ENCODE measurements at places on chromosomes 11 and 22. TPM values are rescaled to one million over a fixed set of nuclear protein-coding genes. Genes with fewer than 3 reads are reported as not detected.

DNA sequence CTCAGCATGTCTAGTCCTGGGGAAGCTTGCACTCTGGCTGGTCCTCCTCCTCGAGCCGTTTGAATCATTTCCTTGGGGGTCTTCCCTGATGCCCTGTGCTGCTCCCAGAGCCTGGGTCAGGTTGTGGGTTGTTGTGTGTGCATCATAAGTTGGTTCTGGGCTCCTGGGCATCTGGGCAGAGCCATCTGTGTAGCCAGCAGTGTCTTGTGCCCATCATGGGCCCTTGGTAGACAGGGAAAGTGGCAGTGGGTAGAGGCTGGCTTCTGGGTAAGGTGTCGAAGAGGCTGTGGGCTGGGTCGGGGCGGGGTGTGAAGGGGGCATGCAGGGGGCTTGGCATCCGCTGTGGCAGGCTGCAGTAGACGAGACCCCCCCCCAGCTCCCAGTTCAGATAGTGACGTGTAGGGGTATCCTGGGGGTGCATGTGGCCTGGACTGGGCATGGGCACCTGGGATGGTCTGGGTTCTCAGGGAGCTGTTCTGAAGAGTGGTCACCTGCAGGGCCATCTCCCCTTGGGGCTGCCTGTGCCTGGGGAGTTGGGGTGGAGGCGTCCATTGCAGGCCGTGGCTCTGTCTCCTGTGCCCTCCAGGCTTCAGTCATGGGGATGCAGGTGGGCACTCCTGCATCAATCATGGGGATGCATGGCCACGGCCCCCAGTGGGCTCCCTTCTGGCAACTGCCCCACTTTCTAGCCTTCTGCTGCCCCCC, 7.2 kb upstream of the TRMT2A start:
- no peak for DNase-seq

- DNase-seq, result no peak
Measured at GRCh38 chr11:18312663-18313420, 9.1 kb downstream of the HPS5 start.

- no peak for DNase-seq
Measured at GRCh38 chr11:96794152-96794551, 404.3 kb downstream of the JRKL start.

- DNase-seq, result no peak
Measured at GRCh38 chr11:111840143-111840542, 31.2 kb downstream of the ALG9 start.

DNA sequence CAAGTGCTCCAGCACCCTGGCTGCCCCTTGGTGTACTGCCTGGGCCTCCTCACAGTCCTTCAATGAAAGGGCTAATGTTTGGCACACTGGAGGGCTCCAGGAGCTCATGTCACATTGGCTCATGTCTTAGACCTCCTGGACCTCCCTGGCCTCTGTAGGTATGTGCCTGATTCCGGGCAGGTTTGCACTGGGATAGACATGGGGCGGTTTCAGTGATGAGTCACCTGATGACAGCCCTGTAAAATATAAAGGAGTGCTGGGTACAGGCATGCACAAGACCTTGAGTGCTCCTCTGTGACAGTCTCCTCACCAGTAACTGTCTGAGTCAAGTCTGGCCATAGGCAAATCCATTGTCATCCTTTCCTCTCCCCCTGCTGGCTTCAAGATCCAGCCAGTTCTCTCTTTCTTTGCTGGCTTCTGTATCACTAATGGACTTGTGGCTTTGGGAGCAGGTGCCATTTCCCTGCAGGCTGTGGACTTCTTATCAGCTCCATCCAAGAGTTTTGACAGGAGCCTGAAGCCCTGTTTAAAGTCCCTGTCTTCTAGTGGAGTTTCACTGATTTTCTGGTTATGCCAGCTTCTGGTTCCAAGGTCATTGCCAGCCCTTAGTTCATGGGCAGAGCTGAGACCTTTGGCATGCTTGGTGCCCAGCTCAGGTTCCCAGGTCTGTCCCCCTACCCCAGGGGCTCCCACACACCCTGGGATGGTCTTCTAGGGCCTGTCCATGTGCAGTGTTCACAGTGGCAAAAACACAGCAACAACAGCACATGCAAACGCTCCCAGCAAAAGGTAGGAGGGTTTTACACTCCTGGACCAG, 22.7 kb upstream of the P2RY2 start:
- peak; percentile 47 for DNase-seq

- peak; percentile 84 for DNase-seq
Measured at GRCh38 chr11:120128392-120129119, 9.4 kb downstream of the TRIM29 start.

DNA sequence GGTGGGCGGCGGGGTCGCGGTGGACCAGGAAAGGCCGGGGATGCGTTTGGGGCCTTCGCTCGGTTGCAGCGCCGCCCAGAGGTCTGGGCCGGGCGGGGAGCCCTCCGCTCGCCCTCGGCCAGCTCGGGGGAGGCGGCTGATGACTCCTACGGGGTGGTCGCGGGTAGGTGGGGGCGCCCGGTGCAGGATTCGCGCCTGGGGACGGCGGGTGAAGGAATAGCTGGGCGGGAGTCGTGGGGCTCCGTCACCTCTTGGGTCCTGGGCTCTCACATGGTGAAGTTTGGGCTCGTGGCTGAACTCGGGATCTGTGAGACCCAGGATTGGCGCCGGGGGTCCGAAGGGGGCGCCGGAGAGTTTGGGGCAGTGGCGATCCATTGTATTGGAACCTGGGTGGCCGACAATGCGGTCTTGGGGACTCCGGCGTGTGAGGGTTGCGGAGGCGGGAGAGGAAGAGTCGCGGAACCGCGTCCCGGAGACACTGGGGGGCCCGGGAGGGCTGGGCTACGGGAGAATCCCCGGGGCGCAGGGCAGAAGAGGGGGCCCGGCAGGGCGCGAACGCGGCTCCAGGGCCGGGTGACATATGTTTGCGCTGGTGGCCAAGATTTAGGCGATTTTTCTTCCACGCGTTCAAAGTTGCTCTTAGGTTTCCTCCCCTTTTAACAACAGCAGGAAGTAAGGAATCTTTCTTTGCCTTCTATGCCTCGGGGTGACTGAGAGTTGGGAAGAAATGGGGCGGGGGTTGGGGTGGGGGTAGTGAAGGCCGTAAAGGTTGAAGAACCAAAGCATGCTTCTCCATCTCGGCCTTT, 935 bp downstream of the QSER1 start:
- peak; percentile 20 for DNase-seq

The ANO5 gene
- 10.4 TPM for total RNA-seq

- DNase-seq, result no peak
Measured at GRCh38 chr22:37792494-37792893, 15.2 kb upstream of the GCAT start.

The RPS19BP1 gene
- 76.9 TPM for total RNA-seq

DNA sequence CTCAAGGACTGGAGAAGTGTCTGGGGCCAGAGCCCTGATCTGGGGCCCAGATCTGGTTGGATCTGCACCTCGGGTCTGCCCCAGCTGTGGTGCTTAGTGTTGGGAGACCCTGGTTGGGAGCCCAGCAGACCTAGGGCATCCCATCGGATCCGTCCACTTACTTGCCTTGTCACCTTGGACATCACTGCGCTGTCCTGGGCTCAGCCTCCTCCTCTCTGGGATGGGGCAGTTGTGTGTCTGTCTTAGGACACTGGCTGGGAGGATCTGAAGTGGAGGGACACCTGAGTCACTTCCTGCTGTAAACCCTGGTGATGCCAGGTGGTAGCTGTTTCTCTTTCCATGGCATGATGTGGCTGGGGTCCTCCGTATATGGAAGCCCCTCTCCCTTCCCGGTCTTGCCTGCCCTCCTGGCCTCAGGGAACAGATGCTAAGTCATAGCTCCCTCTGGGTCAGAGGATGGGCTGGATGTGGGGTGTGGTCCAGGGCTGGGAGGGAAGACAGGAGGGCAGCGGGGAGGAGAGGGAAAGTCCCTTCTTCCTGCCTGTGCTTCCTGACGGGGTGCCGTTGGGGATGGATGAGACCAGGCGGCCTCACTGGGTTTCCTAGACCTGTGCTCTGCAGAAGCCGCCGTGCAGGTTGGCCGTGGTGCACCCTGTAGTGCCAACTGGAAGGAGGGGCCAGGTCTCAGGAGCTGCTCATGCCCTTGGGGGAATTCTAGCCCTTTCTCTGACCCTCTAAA, 12.1 kb upstream of the OMP start:
- no peak for DNase-seq

The MS4A3 gene
- 0.40 TPM for total RNA-seq

The SLC16A8 gene
- total RNA-seq, result 0.35 TPM

The YWHAH gene
- total RNA-seq, result 213 TPM

DNA sequence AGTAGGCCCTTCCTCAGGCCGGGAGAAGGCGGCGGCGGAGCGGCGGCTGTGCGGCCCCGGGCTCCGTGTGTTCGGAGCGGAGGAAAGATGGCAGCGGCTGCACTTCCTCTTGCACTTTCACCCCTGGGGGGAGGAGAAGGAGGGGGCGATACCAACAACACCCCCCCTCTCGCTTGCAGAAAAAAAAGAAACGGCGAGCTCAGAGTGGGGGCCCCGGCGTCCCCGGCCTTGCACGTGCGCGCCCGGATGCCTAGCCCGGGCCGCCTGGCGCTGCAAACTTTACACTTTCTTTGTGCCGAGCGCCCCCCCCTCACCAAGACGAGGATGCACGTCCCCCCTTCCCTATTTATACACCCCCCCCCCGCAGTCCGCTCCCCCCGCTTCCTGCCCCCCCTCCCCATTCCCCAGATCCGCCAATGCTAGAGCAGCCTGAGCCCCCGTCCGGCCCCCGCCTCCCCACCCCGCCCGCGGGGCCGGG, at the start of gene PATZ1:
Gene PATZ1, minus strand, starts transcription at position 92 of the 478 bp plus-strand sequence. CDS start 744 bp downstream, outside the sequence.
- peak; percentile 77 for DNase-seq

GRCh38 chr11:2252018-2252417, 18.4 kb downstream of the ASCL2 start:
- DNase-seq, result no peak

DNA sequence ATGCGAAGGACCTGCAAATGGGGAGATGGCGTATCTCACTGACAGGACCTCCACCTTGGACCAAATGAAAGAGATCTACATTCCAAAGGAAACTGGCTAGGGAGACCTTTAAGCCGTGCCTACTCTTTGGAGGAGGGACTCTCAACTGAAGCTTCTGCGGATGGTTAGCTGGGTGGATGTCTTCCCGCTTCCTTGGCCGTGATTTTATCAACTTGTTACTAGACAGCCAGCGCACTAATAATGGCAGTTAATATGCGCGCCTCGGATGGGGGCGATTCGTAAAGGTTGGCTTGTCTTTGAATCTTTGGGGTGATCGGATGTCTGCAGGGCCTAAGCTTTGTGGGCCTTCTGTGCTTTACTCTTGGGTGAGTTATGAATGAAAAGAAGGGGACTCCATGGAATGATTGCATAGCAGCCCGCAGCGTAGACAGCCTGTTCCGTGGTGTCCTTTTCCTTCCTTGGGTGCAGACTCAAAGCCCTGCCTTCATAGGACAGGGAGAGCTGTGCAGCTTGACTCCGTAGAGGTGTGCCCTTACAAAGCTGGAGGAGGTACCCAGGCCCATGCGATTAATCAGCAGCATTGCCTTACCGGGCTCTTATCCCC, 1.5 kb downstream of the ZNRF3 start:
- DNase-seq, result no peak

The CDCA5 gene
- 2.1 TPM for total RNA-seq

The CST6 gene
- total RNA-seq, result 1.0 TPM

The FGF3 gene
- not detected for total RNA-seq

The ZNF215 gene
- 1.5 TPM for total RNA-seq

GRCh38 chr11:128171506-128171905, 415.9 kb downstream of the ETS1 start:
- no peak for DNase-seq

DNA sequence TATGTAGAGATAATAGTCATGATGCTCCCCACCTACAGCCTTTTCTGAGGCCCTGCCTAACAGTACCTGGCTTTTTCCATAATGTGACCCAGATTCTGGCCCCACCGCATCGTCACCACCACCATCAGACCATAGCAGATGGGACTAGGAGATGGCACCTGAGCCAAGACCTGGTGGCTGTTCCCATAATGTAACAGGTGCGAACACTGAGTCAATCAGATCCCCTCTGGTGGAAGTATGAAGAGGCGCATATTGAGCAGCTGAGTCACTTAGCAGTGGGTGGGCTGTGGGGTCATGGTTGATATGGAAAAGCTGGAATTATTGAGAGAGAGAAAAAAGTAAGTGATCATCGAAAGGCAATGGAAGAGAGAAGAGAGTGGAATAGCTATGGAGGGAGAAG, 578.0 kb upstream of the CADM1 start:
- no peak for DNase-seq

GRCh38 chr11:10044618-10045017, 249.4 kb downstream of the SBF2 start:
- DNase-seq, result no peak

GRCh38 chr11:45025716-45026492, 75.2 kb upstream of the TP53I11 start:
- DNase-seq, result peak; percentile 56

DNA sequence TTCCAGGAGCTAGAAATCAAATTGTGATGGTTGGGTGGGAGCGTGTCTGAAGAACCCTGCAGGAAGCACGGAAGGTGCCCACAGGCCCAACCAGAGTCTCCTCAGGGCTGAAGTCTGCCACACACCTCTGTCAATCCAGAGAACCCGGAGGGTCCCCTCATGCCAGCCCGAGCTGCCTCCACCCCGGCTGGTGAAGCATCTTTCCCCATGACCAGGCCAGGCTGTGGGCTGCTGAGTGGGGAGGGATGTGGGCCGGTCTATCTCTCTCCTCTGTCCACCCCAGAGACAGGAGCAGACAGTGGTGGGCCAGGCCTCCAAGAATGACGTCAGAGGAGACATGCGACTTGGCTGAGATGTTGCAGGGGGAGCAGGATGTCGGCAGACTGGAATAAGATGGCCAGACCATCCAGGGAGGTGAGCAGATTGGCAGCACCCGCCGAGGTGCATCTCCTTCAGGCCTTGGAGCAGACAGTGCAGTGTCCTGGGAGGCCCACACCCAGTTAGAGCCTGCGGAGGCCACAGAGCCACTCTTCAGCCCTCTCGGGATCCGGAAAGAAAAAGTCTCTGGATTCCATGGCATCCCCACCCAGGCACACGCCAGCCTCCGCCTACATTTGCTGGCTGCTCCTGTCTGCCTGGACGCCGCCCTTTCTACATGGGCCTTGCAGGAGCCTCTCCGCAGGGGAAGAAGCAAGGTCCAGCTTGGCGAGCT, 1524.9 kb downstream of the BRD1 start:
- DNase-seq, result no peak

The PNPLA3 gene
- total RNA-seq, result 11.4 TPM

- DNase-seq, result peak; percentile 15
Measured at GRCh38 chr11:73028611-73029010, 113.5 kb downstream of the FCHSD2 start.

The KLHL35 gene
- total RNA-seq, result 1.4 TPM

GRCh38 chr11:96013461-96014213, 89.7 kb upstream of the MTMR2 start:
- DNase-seq, result no peak

The TMEM109 gene
- total RNA-seq, result 103 TPM

- no peak for DNase-seq
Measured at GRCh38 chr11:126808836-126809235, 191.7 kb downstream of the KIRREL3 start.
